ENCODE measurements at places on chromosomes 16 and 17. TPM values are rescaled to one million over a fixed set of nuclear protein-coding genes. Genes with fewer than 3 reads are reported as not detected.

CCL4L2 gene
- not detected for total RNA-seq

ACSF3 gene
- total RNA-seq = 29.5 TPM

GCGR gene
- 0.85 TPM for total RNA-seq

IFT20 gene
- total RNA-seq = 17.6 TPM

MAP2K3 gene
- total RNA-seq = 35.3 TPM

- no peak for DNase-seq
Measured at GRCh38 chr16:89732142-89732917, 11.0 kb downstream of the ZNF276 start.

DNA sequence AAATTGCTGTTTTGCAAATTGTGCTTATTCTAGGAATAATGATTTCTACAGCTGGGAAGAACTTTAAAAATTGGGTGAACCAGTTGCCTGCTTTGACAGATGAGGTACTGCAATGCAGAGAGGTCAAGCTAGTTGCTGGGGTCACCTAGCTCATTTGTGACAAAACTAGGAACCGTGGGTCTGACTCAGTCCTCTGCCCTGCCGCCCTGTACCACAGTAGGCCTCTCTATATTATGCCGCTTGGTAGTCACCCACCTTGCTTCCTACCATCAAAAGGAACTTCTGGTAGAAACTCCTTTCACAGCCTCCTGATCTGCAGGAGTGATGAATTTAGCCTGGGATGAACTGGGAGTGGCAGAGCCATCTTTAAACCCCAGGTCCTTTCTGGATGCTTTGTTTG, 105.7 kb downstream of the PITPNC1 start:
- DNase-seq = no peak

DNA sequence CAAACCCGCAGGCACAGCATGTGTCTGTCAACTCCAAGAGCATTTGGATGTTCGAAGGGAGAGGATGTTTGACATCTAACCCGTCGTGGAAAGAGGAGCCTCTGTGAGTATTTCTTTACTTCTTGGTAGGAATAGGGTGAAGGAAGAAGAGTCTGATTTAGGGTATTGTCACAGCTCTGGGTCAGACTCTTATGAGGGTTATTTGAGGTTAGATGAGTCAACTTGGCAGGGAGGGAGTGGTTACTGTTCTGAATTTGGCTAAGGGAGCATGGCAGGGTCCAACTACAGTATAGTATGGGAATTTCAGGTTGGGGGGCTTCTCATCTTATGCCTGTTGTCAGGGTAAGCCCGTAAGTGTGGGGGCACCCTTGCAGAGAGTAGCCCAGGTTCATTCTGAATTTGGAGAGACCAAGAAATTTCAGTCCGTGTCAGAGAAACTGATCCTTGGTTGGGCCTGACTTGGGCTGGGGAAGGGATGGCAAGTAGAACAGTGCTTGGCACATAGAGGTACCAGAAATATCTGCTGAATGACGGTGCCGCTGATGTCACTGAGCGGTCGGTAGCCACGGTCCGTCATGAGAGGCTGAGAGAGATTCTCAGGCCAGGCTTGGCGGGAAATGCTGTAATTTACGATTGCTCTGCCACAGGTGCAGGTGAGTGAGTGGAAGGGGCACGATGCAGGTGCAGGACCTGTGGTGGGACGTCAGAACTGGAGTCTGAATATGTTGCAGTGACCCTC, 43.2 kb downstream of the MYH3 start:
- DNase-seq = no peak

GRCh38 chr16:8663192-8664089, 11.0 kb upstream of the ABAT start:
- DNase-seq = no peak

DNA sequence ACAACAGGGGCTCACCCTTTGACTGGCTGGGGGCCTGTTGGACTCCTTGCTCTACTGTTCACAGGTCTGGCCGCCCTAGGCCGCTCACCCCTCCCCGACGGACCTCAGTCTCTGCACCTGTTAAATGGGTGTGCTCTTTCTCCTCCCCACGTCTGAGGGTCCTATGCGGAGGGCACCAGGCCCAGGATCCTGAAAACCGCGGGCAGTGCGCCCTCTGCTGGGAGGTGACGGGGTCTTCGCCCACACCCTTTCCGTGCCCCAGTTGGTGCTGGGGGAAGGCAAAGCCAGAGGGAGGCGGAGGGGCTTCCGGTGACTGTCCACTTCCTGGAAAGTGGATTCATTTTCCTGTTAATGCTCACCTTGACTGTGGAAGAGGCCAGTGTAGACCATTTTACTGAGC, 1010.9 kb downstream of the KCNJ18 start:
- no peak for DNase-seq

GRCh38 chr17:37134050-37134449, 185.3 kb downstream of the AATF start:
- DNase-seq = no peak

DNA sequence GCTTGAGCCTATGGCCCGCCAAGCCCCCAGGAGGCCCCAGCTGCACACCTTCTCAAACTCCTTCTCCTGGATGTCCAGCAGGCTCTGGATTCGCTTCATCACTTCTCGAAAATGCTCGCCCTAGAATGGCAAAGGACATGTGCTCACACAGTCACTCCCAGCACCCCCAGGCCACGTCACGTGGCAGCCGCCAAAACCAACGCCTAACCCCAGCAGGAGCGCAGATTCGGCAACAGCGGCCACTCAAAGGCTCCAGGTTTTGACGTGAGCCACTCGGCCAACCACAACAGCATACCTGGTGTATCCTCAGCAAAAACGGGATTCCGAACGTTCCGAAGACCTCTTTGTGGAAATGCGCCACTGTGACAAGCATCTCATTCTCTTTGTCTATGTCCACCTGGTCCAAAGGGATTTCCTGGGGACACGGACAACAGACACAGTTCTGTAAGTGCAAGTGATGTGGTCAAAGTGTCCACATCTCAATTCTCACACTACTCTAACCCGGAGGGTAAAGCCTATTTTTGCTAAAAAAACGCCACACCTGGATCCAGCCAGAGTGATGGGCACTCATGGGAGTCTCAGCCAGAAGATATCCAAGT, 12.7 kb downstream of the LITAFD start:
- DNase-seq = no peak

GRCh38 chr17:27233059-27233458, 60.9 kb upstream of the WSB1 start:
- no peak for DNase-seq
